Activated CD8-positive, alpha-beta memory T cell treated with anti-CD3 and anti-CD28 coated beads for 48 hours (primary cell): ENCODE measurements at places on chromosomes 6 and 20.
A peak's percentile ranks its signal among the peaks of the same experiment; 100 is the strongest.

DNA sequence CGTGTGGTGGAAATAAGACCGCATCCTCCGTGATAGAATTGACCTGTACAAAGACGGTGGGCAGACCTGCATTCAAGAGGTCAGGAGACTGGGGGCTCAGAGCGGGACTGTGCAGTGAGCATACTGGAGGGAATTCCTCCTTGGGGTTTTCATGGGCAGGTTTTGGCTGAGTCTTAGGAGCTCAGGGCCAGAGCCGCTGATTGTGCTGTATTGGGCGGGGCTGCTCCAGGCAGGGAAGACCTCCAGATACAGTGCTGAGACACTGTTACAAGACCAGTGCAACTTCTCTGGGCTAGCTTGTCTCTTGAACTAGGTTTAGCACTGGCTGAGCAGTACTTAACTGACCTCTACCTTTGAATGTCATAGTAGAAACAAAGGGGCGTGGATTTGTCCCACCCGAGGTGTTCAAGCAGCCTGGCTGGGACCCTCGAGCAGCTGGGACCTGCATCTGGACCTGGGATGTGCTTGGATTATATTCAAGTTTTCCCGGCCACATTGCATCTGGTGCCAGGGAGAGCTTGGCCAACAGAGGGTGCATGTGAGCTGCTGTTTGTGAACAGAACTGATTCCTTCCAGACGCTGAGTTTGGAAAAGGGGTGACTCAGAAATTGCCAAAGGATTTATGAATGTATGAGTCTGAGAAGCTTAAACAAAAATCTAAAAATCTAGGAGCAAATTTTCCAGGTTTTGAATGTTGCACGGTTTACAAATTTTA lies 33.4 kb upstream of the SLC22A1 start:
- DNase-seq = no peak

GRCh38 chr20:20635006-20635405 lies 77.4 kb downstream of the RALGAPA2 start:
- no peak for DNase-seq

DNA sequence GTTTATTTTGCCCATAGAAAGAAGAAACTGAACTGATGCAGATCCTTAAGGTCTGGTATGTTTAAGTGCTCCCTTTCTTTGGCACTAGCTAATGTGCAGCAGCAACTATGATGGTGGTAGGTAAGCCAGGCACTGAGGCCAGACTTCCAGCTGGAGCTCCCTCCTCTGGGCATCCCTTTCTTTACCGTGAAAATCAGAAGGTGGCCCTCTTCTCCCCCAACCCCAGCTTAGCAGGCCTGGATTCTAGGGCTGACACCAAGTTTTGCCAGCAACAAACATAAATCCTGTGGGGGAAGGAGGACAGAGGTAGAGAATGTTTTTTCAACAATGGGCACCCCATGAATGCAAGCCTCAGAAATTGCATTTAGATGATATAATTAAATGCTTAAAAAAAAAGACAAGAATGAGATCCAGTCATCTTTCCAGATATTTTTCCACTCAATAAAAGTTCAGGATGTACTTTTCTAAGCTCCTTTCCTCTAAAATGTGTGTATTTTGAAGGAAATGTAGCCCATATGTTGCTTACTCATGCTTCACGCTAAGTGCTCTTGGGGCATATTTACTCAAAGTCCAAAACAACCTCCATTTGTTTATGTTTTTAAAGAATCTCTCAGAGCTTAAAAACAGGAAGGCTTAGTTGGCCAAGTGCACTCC lies 123.9 kb upstream of the NXT1 start:
- DNase-seq = no peak

GRCh38 chr6:142943711-142944123 lies 1.3 kb downstream of the HIVEP2 start:
- peak; percentile 22 for DNase-seq

DNA sequence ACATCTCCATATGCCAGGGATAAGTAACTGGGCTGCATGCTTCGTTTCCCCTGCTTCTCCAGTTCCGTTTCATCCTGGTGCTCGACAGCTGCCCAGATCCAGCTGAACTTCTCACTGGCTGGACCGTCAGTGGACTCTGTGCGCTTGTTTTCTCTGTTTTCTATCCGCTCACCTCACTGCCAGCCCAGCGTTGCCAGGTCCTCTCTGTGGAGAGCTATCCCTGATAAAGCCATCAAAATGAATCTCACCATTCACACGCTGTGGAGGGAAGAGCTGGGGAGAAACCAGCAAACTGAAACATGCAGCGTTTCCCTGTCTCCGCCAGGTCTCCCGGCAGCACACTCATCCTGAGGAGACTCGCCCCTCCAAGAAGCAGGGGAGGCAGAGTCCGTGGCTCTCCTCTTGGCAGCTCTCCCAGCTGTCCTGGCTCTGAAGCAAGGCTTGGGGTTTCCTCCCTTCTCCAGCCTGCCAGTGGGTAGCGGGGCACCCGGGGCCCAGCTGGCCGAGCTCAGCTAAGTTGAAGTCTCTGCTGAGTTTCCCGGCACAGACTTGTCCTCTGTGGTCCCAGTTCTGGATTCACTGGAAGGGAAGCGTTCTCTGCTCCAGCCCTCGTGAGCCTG lies 160.9 kb downstream of the DTNBP1 start:
- DNase-seq = no peak

DNA sequence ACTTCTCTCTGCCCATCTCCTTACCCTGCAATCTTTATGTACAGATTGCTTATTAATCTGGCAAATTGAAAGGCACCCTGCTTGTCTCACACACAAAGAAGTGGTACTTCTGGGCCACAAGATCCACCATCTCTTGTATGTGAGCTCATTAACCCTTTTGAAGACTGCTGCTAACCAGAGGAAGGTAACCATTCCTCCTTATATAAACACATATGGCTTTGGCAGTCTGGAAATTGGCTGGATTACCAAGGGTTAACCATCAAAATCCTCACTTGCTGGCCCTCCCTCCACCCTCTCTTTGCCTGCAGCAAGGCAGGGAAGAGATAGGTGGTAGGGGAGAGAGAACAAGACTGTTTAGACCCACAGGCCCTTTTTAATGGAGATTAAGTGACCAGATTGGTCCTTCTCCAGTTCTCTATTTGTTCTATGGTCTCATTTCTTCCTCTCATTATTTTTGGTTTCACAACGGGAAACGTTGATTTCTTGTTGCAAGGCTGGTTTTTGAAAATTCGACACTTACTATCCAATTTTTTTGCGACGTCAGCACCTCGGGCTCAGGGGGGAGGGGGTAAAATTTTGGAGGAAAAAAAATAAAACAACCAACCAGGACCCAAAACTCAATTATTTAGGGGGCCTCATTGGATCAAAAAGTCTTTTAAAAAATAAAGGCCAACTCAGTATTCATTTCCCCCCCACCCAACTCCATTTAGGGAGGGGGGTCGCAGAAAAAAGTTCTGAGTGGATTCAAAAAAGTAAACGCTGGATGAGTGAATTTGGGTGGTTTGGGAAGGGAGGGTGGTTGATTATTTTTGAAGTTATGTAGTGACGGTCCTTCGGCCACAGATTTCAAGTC lies 859 bp downstream of the PPP1R10 start:
- no peak for DNase-seq

GRCh38 chr20:49270177-49270576 lies 7.7 kb downstream of the ZNFX1 start:
- no peak for DNase-seq

GRCh38 chr20:43318755-43319297 lies 129.1 kb upstream of the PTPRT start:
- no peak for DNase-seq

- no peak for DNase-seq
These were observed 45.4 kb downstream of the SSR1 start for GRCh38 chr6:7267466-7268091.

- DNase-seq = no peak
These were observed 52.9 kb downstream of the RNASET2 start for GRCh38 chr6:166903500-166903899.

- DNase-seq = no peak
These were observed 49.0 kb downstream of the SCAF8 start for GRCh38 chr6:154782193-154782592.

DNA sequence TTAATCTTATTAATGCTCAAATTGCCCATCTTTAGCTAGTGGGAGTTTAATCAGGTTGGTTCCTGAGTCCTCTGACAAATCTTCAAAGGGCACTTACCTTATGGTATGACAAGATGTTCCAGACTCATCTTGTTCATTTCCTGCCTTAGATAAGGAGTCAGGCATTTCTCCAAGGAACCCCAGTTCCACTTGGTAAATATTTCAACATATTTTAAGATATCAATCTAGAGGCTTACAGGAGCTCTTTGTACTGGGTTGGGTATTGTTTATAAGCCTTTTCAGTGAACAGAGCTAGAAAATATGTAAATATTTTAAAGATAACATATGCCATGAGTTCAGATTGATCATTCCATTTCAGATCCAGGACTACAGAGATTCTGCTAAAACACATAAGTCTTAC lies 159.8 kb downstream of the RCAN2 start:
- no peak for DNase-seq

DNA sequence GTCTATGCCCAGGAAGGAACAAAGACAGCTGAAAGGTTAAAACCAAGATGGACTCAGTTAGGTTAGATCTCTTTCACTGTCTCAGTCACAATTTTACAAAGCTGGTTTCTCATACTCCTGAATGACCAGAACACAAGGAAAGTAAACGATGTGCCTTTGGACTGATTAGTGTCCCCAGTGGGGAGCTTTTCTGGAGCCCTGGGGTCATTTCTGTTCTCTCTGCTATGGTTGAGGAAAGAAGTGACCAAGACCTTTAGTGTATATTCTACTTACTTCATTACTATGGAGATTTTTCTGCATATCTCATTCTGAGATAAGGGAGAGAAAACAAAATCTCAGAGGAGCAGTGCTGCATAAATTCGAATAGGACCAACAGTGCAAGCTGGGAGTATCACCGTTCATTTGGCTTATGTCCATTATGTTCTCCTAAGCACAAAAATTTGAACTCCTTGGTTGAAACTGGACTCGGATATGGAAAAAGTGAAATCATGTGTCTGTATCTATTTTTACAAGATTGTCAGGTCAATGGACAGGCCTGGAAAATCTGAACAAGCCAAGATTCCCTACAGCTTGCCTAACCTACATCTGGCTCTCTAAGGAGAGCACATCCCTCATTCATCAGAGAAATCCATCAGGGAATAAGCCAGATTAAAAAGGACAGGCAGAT lies 34.4 kb upstream of the ENPP1 start:
- DNase-seq = no peak

DNA sequence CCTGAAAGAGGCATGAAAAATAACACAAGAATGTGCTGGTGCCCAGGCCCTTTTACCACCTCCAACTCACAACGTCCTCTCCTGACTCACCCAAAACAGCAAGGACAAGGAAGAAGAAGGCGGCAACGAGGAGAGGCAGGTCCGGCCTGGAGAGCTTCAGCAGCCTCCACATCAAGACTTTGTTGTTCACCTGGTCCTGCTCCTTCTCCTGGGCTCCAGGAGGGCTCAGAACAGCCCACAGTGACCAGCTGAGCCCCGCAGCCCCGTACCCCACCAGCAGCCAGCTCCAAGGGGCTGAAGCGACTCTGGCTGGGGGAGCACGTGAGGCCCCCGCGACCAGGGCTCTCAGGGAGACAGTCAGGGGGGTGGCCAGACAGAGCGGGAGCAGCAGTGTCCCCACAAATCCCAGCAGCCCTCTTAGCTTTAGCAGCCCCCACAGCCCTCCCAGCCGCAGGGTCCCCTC lies 857 bp downstream of the TAP2 start:
- no peak for DNase-seq

- no peak for DNase-seq
These were observed 59.2 kb downstream of the SNRNP48 start for GRCh38 chr6:7649037-7649810.

DNA sequence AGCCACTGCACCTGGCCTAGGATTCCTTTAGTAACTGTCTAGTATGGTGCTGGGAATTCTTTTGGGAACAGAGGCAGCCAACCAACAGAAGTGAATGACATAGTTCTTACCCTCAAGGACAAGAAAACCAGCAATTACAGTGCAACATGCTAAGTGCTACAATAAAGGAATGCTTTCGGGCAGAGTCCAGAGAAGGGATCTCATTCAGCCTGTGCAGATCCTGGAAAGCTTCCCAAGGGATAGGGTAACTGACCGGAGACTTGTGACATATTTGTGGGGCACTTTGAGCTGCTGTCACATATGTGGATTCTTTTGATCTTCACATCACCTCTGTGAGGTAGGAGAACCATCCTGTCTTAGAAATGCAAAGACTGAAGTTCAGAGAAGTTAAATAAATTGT lies 46.8 kb downstream of the C6orf15 start:
- no peak for DNase-seq

- DNase-seq = no peak
These were observed 30.6 kb downstream of the RBM24 start for GRCh38 chr6:17311595-17312311.

DNA sequence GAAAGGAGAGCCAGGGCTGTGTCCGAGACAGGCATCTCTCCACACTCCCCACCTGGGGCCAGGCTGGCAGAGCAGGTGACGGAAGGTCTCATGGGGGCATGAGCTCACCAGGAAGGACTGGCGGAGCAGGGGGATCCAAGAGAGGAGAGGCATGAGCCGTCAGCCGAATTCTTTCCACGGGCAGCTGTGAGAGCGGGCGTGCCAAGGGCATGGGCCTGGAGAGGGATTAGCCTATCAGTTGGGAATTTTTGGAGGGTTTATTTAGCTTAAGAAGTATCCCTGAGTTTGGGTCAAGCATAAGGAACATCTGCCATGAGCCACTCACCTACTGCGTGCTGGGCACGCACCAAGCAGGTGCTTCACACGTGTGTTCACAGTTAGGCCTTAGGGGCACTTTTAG lies 60.2 kb upstream of the ZNFX1 start:
- DNase-seq = no peak

GRCh38 chr20:17868151-17868550 lies 100.4 kb downstream of the SNX5 start:
- no peak for DNase-seq

- no peak for DNase-seq
These were observed 70.9 kb upstream of the PLEKHG1 start for GRCh38 chr6:150528648-150529285.

- DNase-seq = no peak
These were observed 95.3 kb upstream of the ARMC2 start for GRCh38 chr6:108752733-108753590.

GRCh38 chr20:54115172-54115854 lies 44.9 kb upstream of the BCAS1 start:
- DNase-seq = no peak

DNA sequence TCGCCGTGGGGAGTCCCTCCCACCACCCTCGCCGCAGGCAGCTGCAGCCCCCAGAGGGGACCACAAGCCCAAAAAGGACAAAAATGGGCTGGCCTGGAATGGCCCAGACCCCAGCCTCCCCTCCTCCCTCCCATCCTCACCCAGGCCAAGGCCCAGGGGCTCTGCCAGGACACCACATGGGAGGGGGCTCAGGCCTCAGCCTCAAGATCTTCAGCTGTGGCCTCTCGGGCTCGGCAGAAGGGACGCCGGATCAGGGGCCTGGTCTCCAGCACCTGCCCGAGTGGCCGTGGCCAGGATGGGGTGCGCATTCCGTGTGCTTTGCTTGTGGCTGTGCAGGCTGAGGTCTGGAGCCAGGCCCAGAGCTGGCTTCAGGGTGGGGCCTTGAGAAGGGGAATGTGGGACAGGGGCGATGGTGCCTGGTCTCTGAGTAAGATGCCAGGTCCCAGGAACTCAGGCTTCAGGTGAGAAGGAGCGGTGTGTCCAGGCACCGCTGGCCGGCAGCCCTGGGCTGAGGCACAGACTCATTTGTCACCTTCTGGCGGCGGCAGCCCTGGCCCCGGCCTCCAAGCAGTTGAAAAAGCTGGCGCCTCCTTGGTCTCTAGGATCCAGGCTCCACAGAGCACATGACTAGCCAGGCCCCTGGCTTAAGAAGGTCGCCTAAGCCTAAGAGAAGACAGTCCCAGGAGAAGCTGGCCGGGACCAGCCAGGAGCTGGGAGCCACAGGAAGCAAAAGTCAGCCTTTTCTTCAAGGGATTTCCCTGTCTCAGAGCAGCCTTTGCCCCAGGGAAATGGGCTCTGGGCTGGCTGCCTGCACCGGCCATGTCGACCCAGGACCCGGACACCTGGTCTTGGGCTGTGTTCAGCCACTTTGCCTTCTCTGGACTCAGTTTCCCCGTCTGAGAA lies 35.2 kb upstream of the MRGBP start:
- no peak for DNase-seq
